ENCODE measurements at places on chromosomes 3 and 15.

- no peak for DNase-seq
Measured at GRCh38 chr3:177371888-177372287, 174.6 kb upstream of the TBL1XR1 start.

- DNase-seq: peak; percentile 100
Measured at GRCh38 chr3:188788621-188789081, 383.1 kb upstream of the TPRG1 start.

DNA sequence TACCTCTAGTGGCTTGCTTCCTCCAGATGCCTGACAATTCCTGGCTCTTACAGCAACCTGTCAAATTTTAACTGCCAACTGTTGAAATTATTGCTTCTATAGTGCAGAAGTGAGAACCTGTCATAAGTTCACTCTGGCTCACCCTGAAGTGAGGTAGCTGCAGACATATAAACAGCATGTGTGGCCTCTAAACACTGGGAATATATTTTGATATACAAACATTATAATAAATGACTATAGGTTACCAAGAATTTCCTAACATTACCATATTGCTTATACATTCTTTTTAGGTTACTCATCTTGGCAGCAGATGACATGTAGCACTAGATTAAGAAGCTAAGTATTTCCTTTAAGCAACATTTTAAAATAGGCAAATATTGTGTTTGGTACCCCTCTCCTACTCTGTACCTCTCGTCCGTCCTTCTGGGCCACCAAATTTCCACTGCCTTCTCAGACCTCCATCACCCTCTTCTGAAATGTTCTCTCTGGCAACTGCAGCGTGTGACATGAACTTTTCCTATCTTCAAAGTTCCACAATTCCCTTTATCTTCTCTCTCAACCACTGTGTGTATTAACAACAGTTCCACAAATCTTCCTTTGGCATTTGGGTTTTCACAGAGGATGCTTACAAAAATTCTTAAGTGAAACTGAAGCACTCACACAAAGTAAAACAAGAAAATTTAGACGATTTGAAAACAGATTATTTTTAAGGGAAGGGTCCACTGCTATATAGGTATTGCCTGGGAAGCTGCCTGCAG is 15.3 kb upstream of the XXYLT1 start:
- peak; percentile 67 for DNase-seq

GRCh38 chr15:43872416-43873020 is 45.7 kb downstream of the WDR76 start:
- DNase-seq: peak; percentile 81

- DNase-seq: no peak
Measured at GRCh38 chr3:66778777-66779176, 219.3 kb upstream of the KBTBD8 start.

GRCh38 chr3:179318876-179319275 is 4.0 kb upstream of the ZNF639 start:
- DNase-seq: no peak

DNA sequence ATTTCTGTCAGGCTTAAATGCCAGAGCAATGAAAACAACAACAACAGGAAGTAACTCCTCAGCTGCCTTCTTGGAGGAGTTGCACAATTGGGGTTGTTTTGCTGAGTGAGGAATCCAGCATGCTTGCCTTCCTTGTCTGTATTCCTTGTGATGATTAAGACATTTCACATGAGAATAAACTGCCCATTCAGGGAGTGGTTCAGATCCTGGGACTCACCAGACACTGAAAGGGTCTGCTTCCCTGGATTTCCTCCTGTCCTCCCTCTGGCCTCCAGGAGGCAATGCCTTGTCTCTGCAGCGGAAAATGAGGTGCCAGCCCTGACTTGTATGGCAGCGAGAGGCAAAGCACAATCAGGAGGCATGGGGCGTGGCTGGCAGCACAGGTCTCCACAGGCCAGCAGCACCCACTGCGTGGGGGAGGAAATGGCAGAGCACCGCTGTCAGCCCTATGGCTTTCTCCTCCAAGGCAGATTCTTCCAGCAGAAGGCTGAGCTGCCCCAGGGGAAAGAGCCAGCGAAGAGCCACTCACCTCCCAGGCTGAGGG is 41.5 kb downstream of the RBP2 start:
- peak; percentile 83 for DNase-seq

DNA sequence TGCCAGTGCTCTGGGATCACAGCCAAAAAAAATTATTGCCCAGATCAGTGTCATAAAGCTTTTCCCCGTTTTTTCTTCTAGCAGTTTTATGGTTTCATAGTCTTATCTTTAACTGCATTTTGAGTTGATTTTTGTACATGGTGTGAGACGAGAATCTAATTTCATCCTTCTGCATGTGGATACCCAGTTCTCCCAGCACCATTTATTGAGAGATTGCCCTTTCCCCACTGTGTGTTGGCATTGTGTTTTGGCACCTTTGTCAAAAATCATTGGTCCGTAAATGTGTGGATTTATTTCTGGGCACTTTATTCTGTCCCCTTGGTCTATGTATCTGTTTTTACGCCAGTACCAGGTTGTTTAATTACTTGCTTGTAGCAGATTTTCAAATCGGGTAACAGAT is 122.8 kb downstream of the TAFA4 start:
- DNase-seq: no peak

DNA sequence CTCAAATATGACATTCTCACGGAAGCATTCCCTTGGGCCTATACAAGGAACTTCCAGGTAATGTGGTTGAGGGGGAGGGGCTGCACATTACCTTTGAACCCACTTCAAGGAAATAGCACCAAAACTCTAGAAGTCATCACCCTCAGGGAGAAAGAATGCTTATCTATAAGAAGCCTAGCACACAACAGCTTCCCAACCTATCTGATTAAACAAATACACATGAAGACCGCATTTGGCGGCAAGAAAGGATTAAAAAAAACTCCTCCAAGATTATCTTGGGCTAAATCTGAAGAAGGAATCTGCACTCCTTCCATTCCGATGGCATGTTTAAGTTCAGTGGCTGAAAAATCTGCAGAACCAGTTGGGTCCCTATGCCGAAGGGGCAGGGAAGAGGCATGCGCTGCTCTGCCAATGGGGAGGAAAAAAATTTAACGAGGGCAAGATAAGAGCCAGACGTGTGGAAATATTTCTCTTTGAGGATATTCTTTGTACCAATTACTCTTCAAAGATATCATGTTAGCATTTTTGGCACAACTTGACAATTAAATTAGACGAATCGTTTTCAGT is 82.0 kb upstream of the WNT5A start:
- DNase-seq: no peak

DNA sequence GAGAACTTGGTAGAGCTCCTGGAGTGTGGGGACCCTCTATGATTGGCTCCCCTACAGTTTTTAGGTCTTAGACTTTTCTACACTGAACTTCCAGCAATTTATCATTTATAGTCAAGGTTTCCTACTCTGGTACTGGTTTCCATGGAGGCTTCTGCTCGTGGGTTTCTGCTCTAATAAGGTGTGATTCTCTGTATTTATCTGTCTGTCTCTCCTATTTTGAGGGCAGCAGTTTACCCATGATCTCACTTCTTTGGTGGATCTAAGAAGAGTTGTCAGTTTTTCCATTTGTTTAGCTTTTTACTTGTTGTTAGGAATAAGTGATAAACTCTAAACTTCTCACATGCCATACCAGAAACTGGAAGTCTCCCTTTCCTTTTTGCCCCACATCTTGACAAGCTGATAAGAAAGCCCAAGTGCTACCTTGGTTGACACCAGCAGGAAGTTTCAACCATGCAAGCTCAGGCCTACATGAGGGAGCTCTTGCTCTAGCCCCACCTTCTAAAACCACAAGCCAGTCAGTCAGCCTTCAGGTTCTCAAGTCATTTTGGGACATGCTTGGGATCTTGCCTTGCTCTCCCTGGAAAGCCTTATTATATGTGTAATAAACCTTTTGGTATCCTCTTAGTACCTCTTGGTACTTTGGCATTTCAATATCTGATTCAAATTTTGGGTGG is 10.0 kb downstream of the TIMMDC1 start:
- DNase-seq: no peak

GRCh38 chr15:82045179-82045891 is 483 bp downstream of the MEX3B start:
- peak; percentile 66 for DNase-seq

- no peak for DNase-seq
Measured at GRCh38 chr15:96807361-96807760, 476.9 kb downstream of the NR2F2 start.

DNA sequence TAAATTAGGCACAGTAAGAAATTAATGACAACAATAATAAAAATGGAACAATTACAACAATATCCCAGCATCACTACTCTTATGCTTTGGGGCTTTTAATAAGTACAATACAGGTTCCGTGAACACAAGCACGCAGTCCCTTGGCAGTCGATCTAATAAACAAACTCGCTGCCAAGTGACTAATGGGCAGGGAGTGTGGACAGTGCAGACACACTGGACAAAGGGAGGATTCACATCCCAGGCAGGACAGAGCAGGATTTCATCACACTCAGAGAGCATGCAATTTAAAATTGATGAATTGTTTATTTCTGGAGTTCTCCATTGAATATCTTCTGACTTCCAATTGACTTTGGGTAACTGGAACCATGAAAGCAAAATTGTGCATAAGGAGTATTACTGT is 524.1 kb upstream of the CFAP20DC start:
- DNase-seq: peak; percentile 91

- DNase-seq: no peak
Measured at GRCh38 chr15:69159805-69160140, 662 bp upstream of the GLCE start.

DNA sequence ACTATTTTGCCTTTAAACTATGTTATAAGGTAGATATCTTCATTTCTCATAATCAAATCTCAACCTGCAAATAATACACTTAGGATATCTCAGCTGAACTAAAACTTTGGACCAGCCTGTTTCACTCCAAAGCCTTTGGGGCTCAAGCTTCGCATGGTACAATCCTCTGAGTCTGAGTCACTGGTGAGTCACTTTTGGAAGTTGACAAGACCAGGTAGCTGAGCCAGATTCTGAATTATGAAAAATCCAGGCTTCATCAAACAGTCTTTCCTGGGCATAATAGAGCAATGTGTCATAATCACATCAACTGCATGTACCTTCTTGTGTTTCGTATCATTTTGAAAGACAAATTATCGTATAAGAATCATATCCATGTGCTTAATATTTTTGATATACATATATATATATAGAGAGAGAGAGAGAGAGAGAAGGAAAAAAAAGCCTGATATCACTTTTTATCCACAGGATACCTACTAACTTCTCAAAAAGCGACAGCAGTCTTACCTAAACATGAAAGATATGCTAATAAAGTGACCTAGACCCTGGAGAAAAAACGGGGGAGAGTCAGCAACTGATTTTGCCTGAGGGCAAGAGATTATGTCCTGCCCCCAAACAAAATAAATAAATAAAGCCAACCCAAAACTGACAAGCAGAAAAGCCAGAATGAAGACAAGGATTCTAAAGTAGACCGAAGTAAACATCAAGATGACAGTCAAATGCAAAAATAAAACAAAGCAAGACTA is 263.9 kb upstream of the TGFBR2 start:
- peak; percentile 96 for DNase-seq

All from iris pigment epithelial cell (primary cell).